ENCODE measurements at places on chromosomes 12 and 14.

DNA sequence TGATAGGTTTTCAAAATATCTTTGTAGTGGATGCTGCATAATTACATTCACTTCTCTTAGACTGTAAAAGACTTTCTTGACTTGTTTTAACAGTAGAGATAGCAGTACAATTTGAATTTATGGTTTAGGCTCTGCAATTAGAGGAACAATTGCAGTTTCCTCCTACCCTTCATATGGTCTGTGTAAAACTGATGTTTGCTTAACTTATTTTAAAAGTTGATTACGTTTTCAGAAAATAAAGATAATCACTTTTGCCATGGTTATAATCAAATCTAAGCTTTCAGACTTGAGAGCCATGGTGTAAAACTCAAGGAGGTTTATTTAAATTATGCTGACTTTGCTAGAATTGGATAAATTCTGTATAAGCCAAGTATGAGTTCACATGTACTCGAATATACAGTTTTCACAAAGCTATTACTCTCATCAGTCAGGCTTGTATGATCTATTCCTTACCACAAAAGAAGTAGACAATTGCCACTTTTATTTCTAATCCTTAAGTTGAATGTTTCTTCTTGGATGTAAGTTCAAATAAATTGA lies 2.5 kb upstream of the MAPK1IP1L start:
- DNase-seq = no peak

- no peak for DNase-seq
Observed at GRCh38 chr12:132397152-132397933, 68.0 kb upstream of the GALNT9 start.

DNA sequence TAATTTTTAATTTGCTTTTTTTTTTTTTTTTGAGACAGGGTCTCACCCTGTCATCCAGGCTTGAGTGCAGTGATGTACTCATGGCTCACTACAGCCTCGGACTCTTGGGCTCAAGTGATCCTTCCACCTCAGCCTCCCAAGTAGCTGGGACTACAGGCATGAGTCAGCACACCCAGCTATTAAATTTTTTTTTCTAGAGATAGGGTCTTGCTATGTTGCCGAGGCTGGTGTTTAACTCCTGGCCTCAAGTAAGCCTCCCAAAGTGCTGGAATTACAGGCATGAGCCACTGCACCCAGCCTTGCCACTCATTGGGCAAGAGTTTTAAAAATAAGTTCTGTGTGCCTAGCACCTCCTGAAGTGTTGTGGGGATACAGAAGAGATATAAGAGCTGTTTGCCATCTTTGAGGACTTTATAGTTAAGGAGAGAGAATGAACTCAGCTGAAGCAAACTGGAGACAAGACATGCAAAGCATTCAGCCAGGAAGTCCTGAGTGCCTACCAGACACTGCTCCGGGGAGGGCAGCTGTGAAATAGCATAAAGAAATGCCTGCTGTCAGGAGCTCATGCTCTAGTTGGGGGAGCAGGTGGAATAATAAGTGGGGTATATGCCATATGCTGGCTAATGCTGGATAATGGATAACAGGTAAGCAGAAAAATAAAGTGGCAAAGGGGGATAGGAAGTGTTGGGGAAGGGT lies 15.0 kb upstream of the EMP1 start:
- no peak for DNase-seq

- DNase-seq = no peak
Observed at GRCh38 chr12:122681814-122682213, 21.3 kb downstream of the HCAR2 start.

- no peak for DNase-seq
Observed at GRCh38 chr14:20998674-20999366, at the start of gene SLC39A2. Gene SLC39A2, plus strand, starts transcription at chr14:20999293. Its CDS starts 154 bp downstream, at chr14:20999447.

DNA sequence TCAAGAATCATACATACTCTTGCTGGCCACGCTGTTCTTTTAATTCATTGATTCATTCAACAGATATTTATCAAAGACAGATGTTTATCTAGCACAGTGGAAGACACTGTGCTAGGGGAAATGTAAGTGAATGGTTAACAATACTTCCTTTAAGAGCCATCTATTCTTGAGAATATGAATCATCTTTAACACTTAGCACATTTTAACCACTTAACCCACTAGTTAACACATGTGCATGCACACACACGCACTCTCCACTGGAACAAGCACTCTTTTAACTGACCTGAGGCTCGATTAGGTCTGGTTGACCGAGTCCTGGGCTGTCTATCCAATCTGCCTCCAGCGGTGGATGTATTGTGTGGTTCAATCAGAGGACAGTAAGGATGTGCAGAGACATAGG lies 34.6 kb downstream of the LMNTD1 start:
- no peak for DNase-seq

- no peak for DNase-seq
Observed at GRCh38 chr12:87439990-87440827, 589.0 kb downstream of the C12orf50 start.

- DNase-seq = no peak
Observed at GRCh38 chr14:51908086-51908485, 47.7 kb downstream of the GNG2 start.

DNA sequence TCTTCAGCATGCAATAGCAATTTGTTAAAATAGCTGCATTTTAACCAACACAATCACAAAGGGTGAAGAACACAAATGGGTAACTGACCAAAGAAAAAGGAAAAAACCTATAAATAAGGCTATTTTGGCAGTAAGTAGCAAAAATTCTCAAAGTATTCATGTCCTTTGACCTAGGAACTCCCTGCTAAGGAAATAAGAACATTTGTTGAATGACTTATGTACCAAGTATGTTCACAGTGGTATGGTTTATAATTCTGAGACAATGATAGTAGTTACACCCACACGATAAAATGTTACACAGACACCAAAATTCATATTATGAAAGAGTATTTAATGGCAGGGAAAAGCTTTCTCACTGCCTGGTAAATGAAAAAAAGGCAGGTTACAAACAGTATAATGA lies 16.9 kb downstream of the CCDC88C start:
- DNase-seq = no peak

- no peak for DNase-seq
Observed at GRCh38 chr12:69846976-69847375, 21.9 kb downstream of the MYRFL start.

DNA sequence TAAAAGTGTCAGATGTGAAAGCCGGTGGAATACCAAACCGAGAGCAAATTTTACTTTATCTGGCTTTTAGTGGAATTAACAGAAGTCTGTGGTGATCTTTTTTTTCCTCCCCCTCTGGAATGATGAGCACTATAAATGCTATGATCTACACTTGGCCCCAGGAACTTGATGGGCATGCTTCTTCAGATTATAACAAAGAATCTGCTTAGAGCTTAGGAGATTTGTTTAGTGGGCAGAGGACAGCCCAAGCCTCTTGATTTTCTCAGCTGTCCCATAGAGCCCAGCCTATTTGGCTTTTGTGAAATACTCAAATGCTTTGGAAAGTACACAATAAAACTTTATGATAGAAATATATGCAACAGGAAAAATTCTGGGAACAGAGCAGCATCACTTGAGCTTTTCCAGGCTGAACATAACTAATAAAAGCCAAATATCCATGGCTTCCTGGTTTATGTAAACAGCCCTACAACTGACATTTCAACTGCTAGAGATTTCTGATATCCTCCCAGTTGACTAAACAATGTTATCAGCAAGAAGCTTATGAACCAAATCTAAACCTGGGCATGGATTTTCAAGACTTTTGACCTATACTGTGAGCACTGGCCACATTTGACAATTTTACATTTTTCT lies 149.6 kb downstream of the PLXNC1 start:
- DNase-seq = no peak

- DNase-seq = no peak
Observed at GRCh38 chr14:21498540-21499526, 12.3 kb downstream of the METTL3 start.

- DNase-seq = no peak
Observed at GRCh38 chr12:2347844-2348481, 295.2 kb downstream of the CACNA1C start.

GRCh38 chr12:19575337-19576243 lies 136.3 kb downstream of the AEBP2 start:
- no peak for DNase-seq

DNA sequence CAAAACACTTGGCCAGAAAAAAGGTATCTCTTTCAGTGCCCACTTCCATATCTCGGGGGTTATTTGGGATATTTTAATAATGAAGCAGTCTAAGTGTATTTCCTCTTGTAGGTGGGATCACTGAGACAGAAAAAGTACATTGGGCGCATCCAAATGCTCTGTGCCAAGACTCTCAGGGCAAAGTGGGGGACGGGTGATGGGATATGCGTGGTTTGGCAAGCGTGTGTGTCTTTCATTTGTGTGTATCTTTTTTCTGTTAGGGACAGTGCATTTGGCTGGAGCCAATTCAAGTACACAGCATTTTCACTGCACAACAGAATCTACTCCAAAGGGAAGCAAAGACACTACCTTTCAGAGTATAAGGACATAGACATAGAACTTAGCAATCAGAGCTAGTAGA lies 29.3 kb downstream of the SSPN start:
- no peak for DNase-seq

DNA sequence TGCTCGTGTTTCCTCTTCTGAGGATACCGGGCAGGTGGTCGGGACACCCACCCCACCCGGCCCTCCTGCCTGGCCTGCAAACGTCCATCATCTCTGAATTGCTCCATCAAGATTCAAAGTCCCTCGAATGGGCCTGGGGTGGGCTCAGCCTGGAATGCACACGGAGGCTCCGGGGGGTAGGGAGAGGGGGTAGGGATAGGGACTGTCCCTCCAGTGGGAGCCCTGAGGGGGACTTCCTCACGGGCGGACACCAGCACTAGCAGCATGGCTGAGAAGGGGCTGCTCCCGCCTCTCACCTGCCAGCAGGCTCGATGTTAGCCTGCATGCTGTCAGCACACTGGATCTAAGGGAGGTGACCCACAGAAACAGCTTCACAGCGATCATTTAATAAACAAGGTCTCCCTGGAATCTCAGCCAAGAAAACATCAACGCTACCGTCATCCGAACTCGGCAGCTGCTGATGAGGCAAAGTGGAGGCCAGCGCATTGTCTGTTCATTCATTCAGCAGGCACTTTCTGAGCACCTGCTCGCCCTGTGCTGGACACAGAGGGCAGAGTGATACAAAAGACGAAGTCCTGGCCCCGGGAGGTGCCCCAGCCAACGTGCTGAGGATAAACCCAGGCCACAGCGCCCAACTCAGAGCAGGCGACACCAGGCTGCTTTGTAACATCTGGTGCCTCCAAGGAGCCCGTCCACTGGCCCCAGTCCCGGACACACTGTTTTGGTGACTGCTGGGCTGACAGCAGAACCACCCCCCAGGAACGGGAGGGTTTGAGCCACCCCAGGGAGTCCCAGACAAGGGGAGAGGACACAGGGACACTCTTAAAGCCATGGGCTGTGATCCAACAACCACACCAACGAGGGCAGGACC lies 6.3 kb downstream of the TMEM179 start:
- no peak for DNase-seq

Measured in stimulated activated CD4-positive, alpha-beta T cell treated with anti-CD3 and anti-CD28 coated beads, Interleukin-12 subunit alpha, Interleukin-12 subunit beta, amount 100 ng/mL, for 48 hours (primary cell).